Vagina (tissue), 2 donors: ENCODE measurements at places on chromosomes 12 and 14. TPM values are rescaled to one million over a fixed set of nuclear protein-coding genes. Genes with fewer than 3 reads are reported as not detected.

GRCh38 chr14:103500148-103500990, 22.3 kb downstream of the CKB start:
- no peak for DNase-seq

Gene GPR84
- total RNA-seq = not detected

- DNase-seq = no peak
Measured at GRCh38 chr12:126784328-126784921, 1482.5 kb upstream of the TMEM132C start.

- no peak for DNase-seq
Measured at GRCh38 chr12:66859751-66860440, 181.0 kb upstream of the GRIP1 start.

Gene TAS2R20
- total RNA-seq = 4.7 TPM

- no peak for DNase-seq
Measured at GRCh38 chr12:1503281-1503711, 91.1 kb downstream of the FBXL14 start.

DNA sequence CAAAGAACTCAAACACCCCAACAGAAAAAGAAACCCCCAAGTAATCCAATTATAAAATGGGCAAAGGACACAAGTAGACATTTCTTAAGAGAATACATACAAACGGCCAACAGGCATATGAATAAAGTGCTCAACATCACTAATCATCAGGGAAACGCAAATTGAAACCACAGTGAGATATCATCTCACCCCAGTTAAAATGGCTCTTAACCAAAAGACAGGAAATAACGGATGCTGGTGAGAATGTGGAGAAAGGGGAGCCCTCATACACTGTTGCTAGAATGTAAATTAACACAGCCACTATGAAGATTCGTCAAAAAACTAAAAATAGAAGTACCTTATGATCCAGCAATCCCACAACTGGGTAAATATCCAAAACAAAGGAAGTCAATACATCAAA, 52.4 kb downstream of the CLMN start:
- DNase-seq = no peak

Gene TXNDC16
- total RNA-seq = 5.9 TPM

Gene ZDHHC22
- total RNA-seq = not detected

Gene LRIG3
- total RNA-seq = 54.0 TPM
